ENCODE measurements at places on chromosomes 12 and 14.
A peak's percentile ranks its signal among the peaks of the same experiment; 100 is the strongest.

DNA sequence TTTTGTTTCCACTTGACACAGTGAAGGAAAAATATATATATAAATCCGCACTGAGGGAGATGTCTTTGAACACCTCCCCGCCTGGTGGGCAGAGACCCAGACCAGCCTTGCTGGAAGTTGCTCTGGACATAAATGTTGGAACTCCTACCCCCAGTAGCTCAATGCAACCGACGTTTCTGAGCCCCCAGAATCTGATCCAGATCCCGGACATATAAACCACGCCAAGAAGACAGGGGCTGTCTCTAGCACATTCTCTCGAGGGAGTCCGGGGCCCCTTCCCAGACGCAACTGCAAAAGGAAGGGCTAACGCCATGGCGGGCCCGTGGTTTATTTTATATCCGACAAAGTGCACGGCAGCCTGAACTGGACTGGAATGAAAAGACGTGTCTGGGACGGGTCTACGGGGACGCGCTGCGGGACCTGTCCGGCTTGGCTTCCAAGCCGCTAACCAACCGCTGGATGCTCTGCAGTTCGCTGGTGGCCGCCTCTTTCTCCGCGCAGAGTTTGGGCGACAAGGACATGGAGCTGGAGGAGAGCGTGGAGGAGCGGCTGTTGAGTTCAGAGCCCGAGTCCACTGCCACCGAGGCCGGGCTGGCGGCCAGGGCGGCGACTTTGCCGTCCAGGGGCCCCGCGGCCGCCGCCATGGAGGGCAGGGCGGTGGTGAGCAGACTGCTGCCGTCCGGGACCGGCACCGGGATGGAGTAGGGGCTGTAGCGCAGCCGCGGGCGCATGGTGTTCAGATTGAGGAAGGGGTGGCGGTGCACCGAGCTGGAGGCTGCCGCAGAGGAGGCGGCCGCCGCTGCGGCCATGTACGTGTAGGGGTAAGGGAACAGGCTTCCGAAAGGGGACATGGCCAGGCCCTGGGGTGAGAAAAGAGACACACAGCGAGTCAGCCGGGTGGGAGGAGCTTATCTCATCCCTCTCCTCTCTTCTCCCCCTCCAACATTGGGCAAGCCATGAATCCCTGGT lies 12.2 kb downstream of the TBX3 start:
- DNase-seq: no peak

DNA sequence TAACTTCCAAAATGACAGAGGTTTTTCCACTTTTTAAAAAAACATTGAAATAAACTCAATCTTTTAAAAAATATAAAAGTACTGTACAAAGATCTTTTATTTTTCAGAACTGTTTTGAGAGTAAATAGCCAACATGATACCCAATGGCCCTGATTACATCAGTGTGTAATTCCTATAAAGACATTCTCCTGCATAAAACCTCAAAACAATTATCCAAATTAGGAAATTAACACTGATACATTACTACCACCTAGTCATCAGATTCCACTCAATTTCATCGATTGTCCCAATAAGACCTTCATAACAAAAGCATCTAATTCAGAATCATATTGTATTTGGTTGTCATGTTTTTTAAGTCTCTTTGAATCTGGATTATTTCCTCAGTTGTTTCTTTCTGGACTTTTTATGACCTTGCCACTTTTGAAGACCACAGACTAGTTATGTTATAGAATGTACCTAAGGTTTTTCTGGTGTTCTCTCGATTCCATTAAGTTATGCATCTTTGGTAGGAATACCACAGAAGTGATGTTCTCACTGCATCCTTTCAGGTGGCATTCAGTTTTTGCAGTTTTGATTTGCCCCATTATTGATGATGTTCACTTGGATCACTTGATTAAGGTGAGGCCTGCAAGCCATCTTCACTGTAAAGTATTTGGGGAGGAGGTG lies 4.0 kb upstream of the YEATS4 start:
- DNase-seq: no peak

- DNase-seq: no peak
Observed at GRCh38 chr14:22689199-22689598, 45.0 kb upstream of the OR6J1 start.

GRCh38 chr12:98684199-98684598 lies 39.1 kb downstream of the APAF1 start:
- DNase-seq: no peak

DNA sequence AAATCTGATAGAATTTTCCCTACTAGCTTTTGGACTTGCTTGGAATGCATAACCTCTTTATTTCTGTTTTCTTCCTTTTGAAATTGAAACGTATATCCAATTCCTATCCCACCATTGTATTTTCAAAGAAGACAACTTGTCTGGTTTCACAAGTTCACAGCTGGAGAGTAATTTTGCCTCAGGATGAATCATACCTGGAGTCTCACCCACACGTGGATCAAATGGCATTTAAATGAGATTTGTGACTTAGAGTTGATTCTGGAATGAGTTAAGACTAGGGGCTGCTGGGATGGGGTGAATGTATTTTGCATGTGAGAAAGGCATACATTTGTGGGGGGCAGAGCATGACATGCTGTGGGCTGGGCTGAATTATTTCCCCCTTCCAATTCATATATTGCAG lies 516.5 kb upstream of the MGAT4C start:
- DNase-seq: no peak

DNA sequence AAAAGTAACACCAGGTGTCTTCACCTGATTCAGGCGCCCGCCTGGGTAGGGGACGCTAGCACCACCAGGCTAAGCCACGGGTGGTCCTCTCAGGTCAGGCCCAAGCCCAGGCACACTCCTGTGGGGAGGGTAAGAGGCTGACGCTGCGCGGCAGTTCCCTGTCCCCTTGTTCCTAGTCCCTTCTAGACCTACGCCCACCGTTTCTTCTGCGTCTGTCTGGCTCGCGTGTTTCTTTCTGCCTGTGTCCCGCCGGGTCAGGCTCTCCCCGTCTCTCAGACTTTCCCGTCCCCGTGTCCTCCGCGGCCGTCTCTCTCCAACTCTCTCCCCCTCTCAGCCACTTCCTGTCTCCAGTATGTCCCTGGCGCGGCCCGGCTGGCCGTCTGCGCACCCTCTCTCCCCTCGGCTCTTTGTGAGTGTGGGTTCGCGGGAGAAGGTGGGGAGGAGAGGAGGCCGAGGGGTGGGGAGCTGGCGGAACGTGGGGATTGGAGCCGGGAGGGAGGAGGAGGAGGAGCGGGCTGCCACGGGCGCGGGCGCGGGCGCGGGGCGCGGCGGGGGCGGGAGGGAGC lies 3.1 kb upstream of the TNS2 start:
- DNase-seq: peak; percentile 19

DNA sequence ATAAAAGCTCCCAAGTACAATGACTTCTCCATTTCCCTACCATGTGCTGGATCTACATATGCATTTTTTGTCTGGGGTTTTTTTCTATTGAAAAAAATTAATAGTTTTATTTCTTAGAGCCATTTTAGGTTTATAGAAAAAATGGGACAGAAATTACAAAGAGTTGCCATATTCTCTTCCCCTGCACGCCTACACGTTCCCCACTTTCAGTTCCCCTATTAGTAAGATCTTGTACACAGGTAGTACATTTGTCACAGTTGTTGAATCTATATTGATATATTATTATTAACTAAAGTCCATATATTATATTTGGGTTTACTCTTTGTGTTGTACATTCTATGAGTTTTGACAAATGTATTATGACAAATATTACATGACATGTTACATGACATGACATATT lies 35.7 kb downstream of the SIX6 start:
- no peak for DNase-seq

- DNase-seq: no peak
Observed at GRCh38 chr12:47504775-47505446, 200.9 kb downstream of the RPAP3 start.

GRCh38 chr12:111404362-111405148 lies 1.2 kb upstream of the SH2B3 start:
- peak; percentile 58 for DNase-seq

DNA sequence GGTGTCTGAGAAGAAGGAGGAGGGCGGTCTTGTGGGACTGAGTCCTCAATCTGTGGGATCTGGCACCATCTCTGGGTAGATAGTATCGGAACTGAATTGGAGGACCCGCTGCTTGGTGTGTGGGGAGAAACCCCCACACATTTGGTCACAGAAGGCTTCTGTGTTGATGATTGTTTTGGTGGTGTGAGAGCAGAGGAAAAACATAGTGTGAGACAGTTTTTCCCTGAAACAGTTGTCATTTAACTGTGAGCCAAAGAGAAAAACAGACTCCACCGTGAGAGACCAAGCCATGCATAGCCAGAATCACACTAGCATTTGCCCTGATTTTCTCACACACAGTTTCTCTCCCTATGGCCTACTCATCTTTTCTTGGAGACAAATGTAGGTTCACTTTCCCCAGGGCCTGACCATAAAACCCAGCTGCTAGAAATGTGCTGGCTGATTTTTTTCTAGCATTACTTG lies 91.4 kb upstream of the FLRT2 start:
- no peak for DNase-seq

- no peak for DNase-seq
Observed at GRCh38 chr12:53852061-53852460, 86.6 kb upstream of the HOXC13 start.

DNA sequence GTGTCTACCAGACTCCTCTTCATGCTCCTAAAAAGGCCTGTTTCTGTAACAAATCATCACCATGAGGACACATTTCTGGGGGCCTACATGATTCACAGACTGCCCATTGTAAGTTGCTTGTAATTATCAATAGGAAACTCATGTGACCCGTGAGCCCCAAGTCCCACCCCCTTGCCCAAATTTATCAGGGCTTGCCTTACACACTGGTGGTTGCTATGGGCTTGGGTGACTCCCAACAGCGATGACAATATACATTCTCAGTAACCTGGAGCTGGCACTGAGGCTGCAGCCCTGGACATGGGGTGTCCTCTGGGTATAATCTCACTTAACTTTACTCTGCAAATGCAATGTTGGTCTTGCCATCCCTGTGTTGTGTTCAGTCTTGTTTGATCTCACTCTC lies 149.2 kb downstream of the NRXN3 start:
- no peak for DNase-seq
